ENCODE measurements at places on chromosomes 1 and 21.

- DNase-seq: no peak
Observed at GRCh38 chr1:3067671-3068563, 1.1 kb upstream of the PRDM16 start.

DNA sequence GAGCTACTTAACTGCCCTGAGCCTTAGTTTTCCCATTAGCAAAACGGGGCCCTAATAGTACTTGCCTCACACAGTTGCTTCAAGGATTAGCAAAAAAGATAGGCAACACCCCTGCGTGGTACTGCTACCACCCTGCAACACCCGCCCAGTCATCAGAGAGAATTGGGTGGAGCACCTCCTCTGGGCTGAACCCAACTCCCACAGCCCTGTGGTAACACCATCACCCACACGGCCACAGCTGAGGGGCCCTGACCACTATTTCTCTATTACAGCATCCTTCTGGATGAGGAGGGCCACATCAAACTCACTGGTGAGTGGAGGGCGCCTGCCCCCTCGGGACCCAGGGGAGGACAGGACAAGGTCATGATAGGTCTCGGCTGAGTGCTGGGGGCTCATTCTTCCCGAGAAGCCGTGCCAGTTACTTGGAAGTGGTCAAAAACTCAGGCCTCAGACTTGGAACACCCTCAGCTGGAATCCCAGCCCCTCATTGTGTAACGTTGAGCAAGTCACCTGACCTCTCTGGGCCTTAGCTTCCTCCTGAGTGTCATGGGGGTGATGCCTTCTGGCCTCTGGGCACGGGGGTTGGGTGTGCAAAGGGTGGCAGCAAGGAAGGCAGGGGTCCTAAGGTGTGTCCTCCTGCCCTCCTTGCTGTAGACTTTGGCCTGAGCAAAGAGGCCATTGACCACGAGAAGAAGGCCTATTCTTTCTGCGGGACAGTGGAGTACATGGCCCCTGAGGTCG, 24.6 kb downstream of the RPS6KA1 start:
- no peak for DNase-seq

GRCh38 chr21:40923407-40923806, 76.4 kb upstream of the DSCAM start:
- DNase-seq: no peak

DNA sequence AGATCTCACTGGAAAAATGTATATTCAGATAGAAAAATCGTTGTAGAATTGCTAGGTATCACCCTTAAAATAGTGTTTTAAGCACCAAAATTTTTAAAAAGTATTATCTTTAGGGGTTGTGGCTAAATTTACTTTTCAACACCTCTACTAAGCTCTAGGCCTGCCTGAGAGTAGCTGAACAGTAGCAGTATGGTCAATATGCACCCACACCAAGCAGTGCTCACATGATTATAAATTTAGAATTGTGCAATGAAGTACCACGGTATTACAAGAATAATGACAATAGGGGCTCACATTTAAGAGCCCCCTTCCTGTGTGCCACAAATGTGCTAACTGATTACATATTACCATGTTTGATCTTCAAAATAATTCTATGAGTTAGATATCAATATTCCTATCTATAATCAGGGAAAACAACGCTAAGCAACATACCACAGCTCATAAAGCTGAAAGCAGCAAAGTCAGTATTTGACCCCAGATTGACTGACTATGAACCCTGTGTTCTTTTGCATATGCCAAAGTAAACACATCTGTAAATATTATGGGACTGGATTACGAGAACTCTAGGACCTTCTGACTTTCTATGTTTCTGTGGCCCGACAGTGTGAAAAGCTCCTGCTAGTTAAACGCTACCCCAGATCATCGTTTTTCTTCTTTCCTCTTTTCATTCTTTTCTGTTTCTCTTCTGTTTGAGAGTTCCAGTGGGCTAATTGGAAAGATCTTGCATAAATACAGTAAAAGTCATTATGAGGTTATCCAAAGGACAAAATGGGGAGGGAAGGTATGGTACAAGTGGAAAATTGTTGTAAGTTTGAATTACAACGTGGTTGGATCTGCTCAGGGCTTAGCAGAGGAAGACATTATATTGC, 201.1 kb upstream of the C1orf87 start:
- DNase-seq: no peak

DNA sequence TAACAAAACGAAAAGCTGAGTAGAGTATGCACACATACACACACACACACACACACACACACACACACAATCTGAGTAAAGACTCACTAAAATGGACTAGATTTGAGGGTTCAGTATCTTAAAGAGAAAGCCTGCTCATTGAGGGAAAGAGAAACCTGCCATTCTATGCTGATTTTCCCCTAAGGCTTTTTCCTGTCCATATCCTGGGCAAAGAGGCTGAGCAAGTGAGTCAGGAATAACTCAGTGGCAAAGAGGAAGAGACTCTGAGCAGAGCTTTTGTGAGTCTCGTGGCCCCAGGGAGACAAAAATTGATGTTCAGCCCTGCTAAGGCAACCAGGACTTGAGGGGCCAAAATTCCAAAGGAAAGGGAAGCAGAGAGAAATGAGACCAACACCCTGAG, 37.3 kb upstream of the RUNX1 start:
- no peak for DNase-seq

GRCh38 chr1:5099558-5099957, 445.1 kb downstream of the AJAP1 start:
- no peak for DNase-seq

- no peak for DNase-seq
Observed at GRCh38 chr21:33666153-33666552, 23.9 kb downstream of the ITSN1 start.

- DNase-seq: peak; percentile 44
Observed at GRCh38 chr1:229127301-229127700, 143.6 kb upstream of the RAB4A start.

Measured in stimulated activated CD4-positive, alpha-beta T cell treated with anti-CD3 and anti-CD28 coated beads, Interleukin-2, amount 100 ng/mL, for 24 hours (primary cell).